ENCODE measurements at places on chromosomes 11 and 22. TPM values are rescaled to one million over a fixed set of nuclear protein-coding genes. Genes with fewer than 3 reads are reported as not detected.

DNA sequence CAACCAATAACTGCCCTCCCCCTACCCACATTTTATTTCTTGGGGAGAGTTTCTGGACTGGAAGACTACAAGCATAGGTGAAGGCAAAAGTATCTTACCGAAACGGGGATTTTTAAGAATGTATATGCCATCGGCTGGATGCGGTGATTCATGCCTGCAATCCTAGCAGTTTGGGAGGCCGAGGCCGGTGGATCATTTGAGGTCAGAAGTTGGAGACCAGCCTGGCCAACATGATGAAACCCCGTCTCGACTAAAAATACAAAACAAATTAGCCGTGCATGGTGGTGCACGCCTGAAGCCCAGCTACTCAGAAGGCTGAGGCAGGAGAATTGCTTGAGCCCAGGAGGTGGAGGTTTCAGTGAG is 20.8 kb upstream of the SLN start:
- no peak for DNase-seq

DNA sequence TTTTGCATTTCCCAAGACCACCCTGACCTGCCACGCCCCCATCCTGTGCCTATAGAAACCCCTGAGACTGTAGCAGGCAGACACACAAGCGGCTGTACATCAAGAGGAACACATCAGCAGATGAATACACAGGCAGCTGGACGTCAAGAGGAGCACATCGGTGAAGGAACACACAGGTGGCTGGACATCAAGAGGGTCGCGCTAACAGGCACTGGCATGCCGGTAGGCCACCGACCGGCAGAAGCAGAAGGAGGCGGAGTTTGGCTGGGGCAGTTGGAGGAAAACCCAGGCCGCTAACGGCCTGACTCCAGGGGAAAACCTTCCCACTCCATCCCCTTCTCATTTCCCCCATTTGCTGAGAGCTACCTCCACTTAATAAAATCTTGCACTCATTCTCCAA is 5.4 kb upstream of the IPO7 start:
- DNase-seq: no peak

DNA sequence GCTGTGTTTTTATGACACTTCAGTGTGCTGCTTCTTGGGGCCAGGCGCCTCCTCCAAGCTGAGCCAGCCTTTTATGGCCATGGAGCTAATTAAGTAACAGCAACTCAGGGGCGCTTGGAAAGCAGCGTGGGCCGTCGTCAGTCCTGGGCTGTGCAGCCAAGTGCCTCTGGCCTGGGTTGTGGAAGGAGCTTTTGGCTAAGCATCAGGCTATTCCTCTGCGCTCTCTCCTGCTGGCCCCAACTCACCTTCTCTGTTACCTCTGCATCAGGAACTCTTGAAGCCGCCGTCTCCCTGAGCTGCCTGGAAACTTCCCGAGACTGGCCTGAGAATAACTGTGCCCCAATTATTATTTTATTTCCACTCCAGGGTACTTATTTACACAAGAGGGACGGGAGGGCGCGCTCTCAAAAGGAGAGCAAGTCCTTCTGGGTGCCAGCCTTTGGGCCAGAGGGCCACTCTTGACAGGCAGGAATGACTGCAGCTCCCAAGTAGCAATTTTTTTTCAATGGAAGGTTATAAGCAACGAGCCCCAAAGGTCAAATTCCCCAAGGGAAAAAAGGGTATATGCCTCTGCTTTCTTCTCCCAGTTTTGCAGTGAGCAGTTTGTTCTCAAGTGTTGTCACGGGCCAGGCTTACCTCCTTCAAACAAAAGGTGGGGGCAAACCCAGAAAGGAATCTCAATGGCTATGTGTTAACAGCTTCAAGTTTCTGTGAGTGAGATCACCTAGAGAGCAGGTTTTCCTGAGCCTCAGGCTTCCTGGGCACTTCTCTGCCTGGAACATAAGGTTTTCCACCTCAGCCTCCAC is 38.5 kb upstream of the NAV2 start:
- DNase-seq: no peak

DNA sequence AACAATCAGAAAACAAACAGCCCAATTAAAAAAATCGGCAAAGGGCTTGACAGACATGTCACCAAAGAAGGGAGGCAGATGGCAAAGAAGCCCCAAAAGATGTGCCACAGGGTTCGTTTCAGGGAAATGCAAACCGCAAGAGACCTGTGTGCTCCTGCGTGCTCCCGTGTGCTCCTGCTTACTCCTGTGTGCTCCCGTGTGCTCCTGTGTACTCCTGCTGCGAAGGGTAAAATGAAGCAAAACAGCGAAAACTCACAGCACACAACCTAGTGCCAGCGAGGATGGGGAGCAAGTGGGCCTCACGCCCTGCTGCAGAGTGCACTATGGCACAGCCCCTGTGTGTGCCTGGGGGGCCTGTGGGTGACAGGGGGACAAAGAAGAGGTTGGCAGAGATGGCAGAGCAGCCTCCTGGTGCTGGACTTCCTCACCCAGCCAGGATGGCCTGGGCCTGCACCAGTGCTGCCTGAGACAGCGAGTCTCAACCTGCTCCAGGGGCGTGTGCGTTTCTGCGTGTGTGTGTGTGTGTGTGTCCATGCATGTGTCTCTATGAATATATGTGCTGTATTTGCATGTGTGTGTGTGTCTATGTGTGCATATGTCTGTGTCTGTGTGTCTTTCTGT is 14.0 kb downstream of the ASCL2 start:
- DNase-seq: no peak

DNA sequence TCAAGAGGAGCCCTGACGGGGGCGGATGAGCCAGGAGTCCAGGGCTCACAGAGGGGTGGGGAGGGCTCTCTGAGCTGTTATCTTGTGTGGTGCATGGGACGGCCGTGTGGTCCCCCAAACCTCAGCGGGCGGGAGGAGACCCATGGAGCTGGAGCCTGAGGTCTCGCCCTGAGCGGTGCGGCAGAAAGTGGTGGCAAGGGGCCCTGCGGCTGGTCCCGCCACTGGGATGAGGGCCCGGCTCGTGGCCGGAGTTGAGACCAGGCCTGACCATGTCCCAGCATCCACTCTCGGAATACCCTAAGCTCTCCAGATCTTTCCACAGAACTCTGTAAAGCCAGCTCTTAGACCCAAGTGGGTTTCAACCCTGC is 22.6 kb upstream of the TTLL12 start:
- no peak for DNase-seq

GRCh38 chr22:21734540-21735199 is 924 bp downstream of the YPEL1 start:
- no peak for DNase-seq

DNA sequence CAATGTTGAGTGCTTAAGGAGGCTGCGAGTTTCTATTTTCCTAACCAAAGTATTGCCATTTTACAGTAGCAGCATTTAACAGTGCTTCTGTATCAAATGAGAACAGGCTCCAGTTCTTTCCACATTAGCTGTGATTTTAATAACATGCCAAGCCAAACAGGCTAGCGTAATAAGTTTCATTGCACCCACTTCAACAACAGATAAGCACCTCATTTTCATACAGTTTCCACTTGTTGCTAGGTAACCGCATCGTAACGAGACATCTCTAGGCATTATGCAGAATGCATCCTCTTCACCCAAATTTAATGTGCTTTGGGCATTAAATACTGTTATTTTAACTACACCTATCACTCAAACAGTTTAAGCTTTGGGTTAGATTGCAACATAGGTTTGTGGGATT is 79.0 kb downstream of the CADM1 start:
- DNase-seq: no peak

DNA sequence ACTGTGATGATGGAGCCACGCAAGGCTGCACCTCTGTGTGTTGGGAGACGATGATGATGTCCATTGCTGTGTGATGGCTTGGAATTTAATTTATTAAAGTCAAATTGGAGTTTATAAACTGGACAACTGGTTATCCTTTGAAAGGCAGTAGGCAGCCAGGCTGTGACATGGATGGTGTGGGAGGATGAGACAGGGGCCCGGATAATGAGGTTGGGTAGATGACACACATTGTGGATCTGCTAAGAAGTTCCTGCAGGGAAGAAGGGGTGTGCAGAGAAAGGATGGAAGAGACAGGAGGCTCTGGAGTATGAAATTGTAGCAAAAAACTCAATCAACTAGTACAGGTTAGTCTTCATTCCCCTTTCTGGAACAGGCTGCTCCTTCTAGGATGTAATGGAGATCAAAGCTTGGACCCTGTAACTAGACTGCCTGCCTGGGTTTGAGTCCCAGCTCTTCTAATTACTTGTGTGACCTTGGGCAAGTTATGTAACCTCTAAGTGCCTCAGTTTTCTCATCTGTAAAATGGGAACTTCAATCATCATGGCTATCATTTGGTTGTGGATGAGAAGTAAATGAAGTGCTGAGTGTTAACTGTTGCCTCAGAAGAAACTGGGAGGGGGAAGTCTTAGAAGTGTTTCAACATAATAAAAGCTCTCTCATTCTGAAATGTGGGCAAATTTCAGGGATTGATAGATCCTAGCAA is 4.2 kb upstream of the HINFP start:
- no peak for DNase-seq

GRCh38 chr22:49765951-49766350 is 61.7 kb downstream of the BRD1 start:
- no peak for DNase-seq

DNA sequence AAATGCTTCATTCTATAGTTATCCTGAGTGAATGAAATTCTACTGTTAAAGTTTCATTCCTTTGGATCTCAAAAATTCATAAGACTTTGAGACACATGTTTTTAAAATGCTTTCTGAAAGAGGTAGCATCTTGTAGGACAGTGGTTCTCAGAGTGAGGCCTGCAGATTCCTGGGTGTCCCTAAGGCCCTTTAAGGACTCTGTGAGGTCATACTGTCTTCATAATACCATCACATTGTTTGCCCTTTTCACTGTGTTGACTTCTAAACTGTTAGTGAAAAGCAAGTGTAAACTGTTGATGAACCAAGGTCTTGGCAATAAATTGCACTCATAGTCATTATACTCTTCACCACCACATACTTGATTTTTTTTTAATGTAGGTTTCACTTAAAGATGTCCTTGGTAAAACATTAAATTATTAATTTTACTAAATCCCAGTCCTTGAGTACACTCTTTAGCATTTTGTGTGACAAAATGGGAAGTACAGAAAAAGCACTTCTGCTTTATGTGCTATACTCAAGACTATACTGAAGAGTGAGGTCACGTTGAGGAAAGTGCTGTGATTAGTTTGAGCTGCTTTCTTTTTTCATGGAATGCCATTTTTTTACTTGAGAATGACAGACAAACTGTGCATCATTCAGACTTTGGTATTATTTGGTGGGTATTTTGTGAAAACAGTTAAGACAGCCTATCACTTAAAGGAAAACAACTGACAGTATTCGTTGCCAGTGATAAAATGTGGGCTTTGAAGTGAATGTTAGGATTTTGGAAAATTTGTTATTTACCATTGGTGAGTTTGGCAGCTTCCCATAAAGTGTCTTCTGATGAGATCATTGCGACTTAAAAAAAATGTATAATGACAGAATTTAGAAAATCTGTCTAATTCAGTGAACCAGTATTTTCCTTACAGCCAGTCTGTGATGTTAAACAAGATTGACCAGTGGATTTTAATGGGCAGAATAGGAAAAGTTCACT is 61.1 kb downstream of the SPECC1L start:
- DNase-seq: no peak

- DNase-seq: no peak
Observed at GRCh38 chr11:44727373-44728287, 868 bp downstream of the TSPAN18 start.

- no peak for DNase-seq
Observed at GRCh38 chr22:34645375-34645774, 420.6 kb upstream of the ISX start.

DNA sequence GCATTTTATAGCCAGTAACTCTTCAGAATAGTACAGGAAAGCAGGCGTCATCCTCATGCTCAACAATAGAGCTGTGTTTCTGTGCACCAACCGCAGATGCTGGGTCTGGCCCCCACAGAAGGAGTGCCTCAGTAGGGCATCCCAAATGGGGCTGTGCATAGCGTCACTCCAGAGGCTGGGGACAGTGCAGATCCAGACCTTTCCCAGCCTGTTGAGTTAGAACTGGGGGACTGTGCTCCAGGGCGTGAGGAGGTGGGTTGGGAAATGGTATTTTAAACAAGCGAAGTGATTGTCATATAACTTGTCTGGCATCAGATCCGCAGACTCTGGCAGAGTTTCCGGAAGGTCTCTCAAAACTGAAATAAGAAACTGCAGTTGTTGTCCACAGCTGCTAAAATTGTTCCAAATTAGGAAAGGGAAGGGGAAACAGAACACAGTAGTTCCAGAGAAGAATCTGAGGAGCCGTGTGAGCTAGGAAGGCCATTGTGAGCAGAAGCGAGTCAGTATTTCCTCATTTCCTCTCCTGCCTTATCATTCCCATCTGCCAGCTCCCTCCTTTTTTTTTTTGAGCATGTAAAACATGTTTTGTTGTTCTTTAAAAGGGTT is 52.2 kb downstream of the JAM3 start:
- DNase-seq: no peak

GRCh38 chr11:65293909-65294381 is 20.7 kb upstream of the CDC42EP2 start:
- no peak for DNase-seq

- no peak for DNase-seq
Observed at GRCh38 chr11:107196732-107197131, 178.5 kb upstream of the GUCY1A2 start.

- no peak for DNase-seq
Observed at GRCh38 chr11:3984896-3985295, 109.7 kb upstream of the RRM1 start.

DNA sequence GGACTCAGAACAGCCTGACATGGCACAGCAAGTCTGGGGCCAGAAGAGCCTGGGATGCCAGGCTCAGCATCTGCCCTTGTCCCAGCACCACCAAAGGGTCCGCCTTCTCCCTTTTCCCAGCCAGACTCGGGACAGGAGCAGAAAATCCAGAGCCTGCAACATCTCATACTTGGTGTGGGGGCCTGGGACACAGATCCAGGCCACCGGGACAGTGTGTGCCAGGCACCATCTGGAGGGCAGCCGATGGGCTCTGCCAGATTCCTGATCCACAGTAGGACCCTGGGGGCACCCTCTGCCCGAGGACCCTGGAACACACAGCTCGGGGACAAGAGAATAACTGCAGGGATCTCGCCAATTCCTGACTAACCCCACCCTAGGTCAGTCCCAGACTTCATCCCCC is 67.7 kb downstream of the PHF21B start:
- no peak for DNase-seq

- no peak for DNase-seq
Observed at GRCh38 chr11:20020198-20020597, 140.1 kb downstream of the DBX1 start.

IL18 gene
- total RNA-seq: 15.5 TPM

ABCG4 gene
- 0.13 TPM for total RNA-seq

MRPL21 gene
- 84.3 TPM for total RNA-seq

RIBC2 gene
- 0.27 TPM for total RNA-seq

GPR83 gene
- total RNA-seq: not detected

MS4A2 gene
- 0.14 TPM for total RNA-seq

FOXRED2 gene
- 16.6 TPM for total RNA-seq

RPS19BP1 gene
- total RNA-seq: 135 TPM

Measured in kidney epithelial cell (primary cell).